ENCODE measurements at places on chromosomes 6 and 20.

DNA sequence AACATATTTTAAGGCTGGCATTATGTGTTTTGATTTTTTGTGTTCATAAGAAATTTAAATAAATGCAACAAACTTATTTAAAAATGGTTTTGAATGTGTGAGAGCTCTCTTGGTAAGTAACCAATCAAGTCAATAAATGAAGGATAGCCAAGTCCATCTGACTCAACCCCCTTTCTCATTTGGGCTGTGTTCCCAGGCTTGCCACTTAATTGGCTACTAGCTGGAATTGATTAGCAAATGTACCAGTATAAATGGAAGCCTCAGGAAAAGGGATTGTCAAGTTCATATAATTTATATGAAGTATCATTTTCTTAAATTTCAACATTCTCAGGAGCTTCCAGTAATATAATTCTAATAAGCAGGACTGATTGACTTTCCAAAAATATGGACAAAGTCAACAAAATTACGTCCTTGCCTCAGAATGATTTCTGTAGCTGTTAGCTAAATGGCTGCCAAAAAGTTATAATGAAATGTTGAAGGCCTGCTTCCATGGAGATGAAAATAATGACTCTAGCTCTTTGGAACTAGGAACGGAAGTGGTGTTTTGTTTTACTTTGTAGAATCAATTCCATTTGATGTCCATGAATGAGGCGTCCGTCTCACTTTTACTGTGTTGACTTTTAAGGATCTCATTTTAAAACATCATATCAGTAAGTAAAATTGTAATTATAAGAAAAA, 614.9 kb downstream of the CDH26 start:
- no peak for DNase-seq

DNA sequence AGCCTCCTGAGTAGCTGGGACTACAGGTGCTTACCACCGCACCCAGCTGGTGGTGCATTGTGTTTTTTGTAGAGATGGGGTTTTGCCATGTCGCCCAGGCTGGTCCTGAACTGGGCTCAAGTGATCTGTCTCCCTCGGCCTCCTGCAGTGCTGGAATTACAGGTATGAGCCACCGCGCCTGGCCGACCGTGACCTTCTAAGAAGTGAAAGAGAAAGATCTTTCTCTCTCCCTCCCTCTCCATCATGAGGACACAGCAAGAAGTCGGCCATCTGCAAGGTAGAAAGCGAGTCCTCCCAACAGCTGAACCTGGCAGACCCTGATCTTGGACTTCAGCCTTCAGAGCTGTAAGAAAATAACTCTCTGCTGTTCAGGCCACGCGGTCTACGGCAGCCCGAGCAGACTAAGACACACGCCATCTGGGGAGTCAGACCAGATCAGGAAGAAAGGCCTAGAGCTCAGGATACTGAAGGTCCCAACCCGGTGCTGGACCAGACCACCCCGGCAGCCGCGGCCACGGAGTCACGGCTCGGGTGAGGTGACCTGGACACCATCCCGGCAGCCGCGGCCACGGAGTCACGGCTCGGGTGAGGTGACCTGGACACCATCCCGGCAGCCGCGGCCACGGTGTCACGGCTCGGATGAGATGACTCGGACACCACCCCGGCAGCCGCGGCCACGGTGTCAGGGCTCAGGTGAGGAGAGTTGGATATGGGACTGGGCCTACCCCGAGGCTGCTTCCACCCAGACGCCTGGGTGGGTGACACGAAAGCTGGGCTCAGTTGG, 9.6 kb downstream of the GMEB2 start:
- DNase-seq, result no peak

DNA sequence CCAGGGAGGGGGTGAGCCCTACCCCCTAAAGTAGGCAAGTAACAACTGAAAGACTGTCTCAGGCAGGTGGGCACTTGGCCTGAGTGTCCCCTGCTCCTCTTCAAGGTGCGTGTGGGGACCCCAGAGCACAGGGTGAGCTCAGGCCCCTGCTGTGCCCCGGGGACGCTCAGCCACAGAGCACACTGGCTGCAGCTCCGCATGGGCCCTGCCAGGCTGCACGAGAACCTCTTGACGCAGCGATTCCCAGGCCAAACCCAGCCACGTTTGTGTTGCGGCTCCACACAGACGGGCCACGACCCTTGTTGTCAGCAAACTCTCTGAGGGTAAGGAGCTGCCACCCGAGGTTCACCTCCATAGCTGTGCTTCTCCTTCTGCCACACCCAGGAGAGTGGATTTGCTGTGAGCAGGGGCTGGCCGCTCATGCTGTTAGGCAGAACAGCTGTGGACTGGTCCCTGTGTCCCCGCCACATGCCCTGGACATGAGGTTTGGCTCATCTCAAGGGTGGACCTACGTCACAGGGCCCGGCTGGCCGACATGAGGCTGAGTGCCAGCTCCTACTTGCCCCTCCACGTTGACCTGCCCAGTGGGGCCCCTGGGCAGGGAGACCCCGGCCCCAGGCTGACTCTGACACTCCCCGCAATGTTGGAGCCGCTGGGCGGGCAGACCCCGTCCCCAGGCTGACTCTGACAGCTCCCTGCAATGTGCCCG, 29.7 kb upstream of the GATA5 start:
- DNase-seq, result no peak

DNA sequence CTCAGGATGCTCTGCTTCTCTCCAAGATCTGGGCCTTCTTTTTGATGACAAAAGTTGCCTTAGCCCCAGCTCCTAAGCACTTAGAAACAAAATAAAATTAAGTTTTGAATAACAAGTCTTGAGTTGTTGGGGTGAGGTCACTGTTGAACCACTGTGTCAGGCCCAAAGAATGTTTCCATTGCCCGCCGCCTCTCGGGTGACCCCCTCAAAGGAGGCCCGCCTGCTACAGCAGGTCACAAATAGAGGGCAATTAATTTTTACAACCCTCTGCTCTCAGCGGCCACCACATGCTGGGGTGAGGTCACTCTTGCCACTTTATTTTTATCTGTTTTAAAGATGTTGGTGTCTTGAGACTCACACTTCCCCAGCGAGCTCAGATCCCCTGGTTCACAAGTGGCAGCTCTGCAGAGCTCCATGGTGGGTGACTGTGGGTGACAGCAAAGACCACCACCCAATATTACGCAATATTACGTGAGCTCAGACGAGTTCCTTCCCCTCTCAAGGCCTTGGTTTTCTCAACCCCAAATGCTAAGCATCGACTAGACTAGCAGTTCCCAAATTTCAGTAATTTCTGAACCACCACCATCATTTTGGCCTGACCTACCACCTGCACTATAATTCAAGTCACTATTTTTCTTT, 247.7 kb upstream of the PMEPA1 start:
- no peak for DNase-seq

- DNase-seq, result no peak
Measured at GRCh38 chr6:163337958-163338357, 76.6 kb upstream of the QKI start.

DNA sequence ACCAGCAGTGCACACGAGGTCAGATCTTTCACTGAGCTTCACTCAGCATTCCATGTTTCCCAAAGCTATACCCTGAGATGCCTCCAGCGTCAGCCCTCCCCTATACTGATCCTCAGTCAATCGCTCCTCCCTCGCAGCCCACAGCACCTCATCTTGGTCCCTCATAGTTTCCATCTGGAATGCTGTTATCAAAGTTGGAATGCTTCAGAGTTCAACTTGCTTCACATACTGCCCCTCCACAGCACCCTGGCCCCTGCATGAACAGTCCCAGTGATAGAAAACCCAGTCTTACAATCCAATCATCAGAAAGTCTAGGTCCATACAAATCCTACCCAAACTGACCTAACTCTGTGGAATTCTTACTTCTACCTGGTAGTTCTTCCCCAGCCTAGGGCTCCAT, 20.0 kb downstream of the SPAG4 start:
- no peak for DNase-seq

GRCh38 chr6:86536121-86536520, 401.2 kb upstream of the HTR1E start:
- DNase-seq, result no peak

Data from brain pericyte (primary cell).